ENCODE measurements at places on chromosomes 3 and 15.

- DNase-seq, result no peak
These were observed 175.5 kb downstream of the ATG7 start for GRCh38 chr3:11447584-11448200.

DNA sequence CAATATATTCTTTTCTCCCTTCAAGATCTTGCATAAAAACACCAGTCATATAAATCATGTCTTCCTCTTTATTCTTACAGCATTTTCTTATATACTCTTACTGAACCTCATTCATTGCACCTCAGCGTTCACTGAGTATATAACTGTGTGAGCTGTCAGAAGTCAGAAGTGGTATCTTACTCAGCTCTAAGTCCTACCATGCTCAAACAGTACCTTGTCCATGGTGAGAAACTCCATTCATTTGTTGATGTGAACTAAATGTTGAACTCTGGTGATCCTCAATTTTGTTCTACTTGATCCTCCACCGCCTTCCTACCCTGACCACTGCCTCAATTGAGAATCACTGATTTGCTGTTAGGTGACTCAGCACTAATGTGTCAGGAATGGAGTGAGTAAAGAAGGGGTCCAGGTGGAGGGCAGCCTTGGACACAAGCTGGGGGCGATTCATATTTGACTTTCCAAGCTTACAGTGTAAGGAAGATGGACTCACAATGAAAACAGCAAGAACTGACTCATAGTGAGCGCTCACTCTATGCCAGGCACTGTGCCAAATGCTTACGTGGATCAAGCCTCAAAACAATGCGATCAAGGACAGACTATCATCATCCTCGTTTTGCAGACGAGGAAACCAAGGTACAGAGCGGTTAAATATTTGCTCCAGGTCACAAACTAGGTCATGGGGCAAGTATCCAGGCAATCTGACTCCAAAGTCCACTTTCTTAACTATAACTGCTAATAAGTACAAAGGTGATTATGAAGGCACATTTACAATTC, 13.5 kb upstream of the ZFYVE19 start:
- DNase-seq, result no peak

- no peak for DNase-seq
These were observed 21.0 kb upstream of the SLC25A38 start for GRCh38 chr3:39362192-39362591.

DNA sequence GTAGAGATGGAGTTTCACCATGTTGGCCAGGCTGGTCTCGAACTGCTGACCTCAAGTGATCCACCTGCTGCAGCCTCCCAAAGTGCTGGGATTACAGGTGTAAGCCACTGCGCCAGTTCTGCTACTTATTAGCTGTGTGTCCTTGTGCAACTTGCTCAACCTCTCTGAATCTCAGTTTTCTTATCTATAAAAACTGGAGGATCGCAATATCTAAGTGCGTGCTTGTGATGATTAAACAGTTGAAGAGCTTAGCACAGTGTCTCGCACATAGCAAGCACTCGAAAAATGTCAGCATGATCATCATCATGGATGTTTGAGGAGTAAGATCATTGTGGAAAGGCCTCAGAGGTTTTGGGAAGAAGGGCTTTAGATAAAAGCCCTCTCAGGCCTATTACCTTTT, 10.8 kb downstream of the CLCN2 start:
- DNase-seq, result no peak
